ENCODE measurements at places on chromosomes 2 and 18.
A peak's percentile ranks its signal among the peaks of the same experiment; 100 is the strongest.

- no peak for DNase-seq
These were observed 248.4 kb upstream of the MEIS1 start for GRCh38 chr2:66186537-66186936.

GRCh38 chr2:240203788-240204270 is 63.4 kb upstream of the OTOS start:
- DNase-seq: no peak

DNA sequence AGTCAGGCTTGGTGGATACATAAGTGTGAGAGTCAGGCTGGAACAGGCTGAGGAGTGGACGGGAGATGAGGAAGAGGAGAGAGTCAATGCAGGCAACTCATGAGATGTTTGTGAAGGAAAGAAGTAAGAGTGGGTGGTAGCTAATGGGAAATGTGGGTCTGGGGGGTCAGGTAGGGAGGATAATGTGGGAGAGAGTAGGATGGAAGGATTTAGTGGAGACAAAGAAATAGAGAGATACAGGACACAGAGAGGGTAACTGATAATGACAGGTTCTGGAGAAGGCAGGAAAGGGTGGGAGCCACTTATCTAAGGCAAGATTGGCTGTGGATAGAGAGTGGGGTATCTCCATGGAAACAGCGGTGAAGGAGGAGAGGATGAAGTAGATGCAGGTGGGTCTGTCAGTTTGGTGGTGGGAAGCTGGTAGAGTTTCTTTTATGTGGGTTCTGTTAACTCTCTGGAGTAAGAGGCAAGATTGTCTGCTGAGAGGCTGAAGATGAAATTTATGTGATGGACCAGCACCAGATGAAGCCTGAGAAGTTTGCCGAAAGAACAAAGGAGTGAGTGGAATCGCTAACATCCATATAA is 190.6 kb upstream of the SPRED2 start:
- no peak for DNase-seq

GRCh38 chr2:16114836-16115235 is 174.5 kb downstream of the MYCN start:
- DNase-seq: no peak

DNA sequence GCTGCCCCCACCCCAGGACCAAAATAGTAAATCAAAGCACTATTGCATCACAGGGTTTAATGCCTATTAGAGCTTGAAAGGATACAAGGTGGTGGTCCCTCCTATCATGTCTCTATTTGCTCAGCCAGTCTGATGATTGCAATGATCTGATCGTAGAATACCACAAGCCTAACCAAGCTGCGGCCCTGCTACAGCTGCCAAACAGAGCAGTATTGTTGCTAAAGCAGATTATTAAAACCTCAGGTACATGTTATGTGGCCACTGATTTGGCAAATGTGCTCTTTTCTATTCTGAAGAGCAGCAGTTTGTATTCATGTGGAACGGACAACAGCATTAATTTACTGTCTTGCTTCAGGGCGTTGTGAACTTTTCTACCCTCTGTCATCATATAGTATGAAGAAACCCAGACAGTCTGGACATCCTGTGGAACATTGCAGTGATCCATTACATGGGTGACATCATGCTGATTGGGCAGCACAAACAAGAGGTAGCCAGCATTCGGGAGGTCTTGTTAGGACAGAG is 8.4 kb upstream of the VAPA start:
- no peak for DNase-seq

DNA sequence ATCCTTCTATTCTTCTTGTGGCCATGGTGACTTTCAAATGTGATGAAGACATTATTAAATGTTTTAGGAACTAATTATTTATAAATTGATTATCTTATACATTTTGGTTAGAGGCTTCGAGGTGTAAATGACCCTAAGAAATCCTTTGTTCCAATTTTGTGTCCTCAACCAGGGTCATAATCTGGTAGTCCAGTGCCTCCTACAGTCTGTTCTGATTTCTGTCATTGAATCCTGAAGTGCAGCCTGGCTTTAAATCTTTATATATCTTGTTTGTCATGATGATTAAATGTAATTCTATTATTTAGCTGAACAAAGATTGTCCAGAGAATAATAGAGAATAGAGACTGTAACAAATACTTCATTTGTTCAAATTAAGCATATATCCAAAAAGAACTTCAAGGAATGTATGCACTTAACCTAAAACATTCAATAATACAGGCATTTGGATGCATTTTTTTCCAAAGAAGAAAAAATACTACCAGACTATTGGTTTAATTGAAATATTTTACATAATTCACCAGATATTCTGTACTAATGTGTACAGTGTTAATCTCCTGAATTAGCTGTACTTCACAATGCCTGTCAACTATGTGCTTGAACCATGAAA is 89.8 kb downstream of the PRPF40A start:
- peak; percentile 46 for DNase-seq

- no peak for DNase-seq
These were observed 36.8 kb upstream of the SEMA4C start for GRCh38 chr2:96906729-96907114.

DNA sequence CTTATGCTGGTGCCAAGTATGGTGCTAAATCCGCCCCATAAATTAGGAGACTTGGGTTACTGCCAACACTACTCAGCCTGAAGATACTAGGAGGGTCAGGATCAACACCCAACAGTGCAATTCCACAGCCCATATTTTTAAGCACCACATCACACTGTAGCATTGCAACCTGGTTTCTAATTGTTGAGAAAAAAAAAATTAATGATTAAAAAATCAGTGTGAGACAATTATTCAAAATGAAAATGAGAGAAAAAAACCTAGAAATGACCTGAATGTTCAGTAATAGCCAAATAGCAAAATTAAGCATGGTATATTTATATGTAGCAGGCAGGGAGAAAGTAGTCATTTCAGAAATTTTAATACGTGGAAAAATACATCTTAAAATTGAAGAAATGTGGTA is 29.2 kb upstream of the HNRNPLL start:
- DNase-seq: no peak

DNA sequence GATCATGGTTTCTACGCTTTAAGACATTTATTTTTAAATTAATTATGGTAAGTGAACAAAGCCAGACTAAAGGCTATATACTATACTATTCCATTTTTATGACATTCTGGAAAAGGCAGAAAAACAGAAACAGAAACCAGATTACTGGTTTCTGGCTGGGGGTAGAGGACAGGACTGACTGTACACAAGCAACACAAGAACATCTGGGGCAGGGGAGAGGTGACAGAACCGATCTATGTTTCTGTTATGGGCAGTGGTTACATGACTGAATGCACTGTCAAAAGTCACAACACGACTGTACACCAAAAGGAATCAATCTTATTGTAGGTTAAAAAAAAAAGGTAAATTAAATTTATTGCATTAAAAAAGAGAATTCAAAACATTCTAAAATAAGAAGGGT is 64.7 kb downstream of the PTPN2 start:
- peak; percentile 53 for DNase-seq

DNA sequence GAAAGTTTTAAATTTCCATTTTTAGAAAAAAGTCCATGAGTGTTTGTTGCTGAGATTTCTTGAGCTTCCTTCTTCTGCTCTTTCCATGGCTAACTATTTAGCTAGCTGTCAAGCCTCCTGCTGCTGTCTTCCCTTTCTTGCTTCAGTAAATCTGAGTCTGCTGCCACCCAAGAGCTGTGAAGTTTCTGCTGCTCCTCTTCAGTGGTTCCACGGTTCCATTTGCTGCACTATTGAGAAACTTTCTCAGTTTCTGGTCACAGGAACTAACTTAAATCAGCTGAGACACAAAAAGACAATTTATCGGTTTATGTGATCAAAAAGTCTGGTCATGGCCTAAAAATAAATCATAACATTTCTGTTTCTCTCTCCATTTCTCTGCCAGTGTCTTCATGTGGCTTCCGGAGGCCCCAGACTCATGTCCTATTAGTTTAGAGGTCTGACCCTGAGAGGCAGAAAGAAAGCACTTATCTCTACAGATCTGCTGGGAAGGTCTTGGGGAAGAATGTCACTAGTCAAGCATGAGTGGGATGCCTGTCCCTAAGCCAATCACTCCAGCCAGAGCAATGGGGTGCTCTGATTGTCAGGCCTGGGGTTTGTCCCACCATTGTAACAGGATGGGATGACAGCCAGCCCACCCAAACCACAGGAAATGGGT is 73.0 kb upstream of the ARL4C start:
- DNase-seq: no peak

GRCh38 chr2:102155703-102156515 is 13.4 kb downstream of the IL1R1 start:
- DNase-seq: no peak

GRCh38 chr2:201996006-201996405 is 37.6 kb upstream of the FZD7 start:
- DNase-seq: no peak

- no peak for DNase-seq
These were observed 19.9 kb downstream of the RND3 start for GRCh38 chr2:150467621-150467963.

DNA sequence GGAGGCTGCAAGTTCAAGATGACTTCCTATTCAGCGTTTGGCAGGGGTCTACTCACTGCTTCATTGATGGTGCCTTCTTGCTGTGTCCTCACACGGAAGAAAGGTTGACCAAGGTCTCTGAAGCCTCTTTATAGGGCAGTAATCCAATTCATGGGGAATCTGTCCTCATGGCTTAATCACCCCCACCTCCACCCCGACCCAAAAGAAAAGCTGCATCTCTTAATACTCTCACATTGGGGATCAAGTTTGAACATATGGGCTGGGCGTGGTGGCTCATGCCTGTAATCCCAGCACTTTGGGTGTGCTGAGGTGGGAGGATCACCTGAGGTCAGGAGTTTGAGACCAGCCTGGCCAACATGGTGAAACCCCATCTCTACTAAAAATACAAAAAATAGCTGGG is 36.4 kb upstream of the HNMT start:
- no peak for DNase-seq

GRCh38 chr2:160417745-160418397 is 75.7 kb downstream of the RBMS1 start:
- no peak for DNase-seq

DNA sequence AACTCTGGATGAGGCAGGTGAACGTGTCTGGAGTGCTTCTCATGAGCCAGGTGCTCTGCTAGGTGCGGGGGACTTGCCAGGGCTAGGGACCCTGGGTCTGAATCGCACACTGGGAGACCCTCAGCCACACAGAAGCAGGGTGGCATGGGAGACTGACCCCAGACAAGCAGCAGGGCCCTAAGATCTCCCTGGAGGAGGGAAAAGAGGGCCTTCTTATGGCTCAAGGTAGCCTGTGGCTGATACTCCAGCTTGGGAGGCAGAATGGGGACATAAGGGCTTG is 12.8 kb upstream of the CIB4 start:
- no peak for DNase-seq

GRCh38 chr2:222283634-222284033 is 15.2 kb downstream of the PAX3 start:
- no peak for DNase-seq

GRCh38 chr2:179348906-179349305 is 84.3 kb upstream of the SESTD1 start:
- no peak for DNase-seq

DNA sequence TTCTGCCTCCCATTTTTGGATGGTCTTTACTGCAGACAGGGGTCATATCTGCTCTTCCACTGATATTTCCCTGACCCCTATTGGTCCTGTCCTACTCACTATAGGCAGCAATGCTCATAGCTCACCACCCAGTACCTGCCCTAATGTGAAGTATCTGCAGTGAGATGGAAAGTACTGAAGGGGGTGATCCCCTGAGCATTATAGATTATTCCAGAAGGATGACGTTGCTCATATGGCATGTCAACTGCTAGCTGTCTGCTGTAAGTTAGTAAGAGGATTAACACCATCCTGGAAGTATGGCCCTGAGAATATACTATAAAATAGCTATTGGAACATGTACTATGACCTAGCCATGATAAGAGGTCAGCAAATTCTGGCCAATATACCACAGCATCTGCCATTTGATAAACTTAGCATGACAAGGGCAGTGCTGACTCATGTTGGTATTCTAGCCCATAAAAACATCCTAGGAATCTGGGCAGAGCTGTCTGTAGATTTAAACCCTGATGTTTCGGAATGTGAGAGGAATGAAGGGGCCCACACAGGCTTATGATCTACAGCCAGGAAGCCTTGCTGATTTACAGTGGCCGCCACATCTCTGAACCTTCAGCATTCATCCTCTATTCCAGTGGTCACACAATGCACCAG is 451.4 kb downstream of the TNS1 start:
- no peak for DNase-seq

- no peak for DNase-seq
These were observed 22.8 kb upstream of the SCN7A start for GRCh38 chr2:166516712-166517303.

GRCh38 chr18:34740101-34740500 is 30.0 kb downstream of the DTNA start:
- DNase-seq: no peak

DNA sequence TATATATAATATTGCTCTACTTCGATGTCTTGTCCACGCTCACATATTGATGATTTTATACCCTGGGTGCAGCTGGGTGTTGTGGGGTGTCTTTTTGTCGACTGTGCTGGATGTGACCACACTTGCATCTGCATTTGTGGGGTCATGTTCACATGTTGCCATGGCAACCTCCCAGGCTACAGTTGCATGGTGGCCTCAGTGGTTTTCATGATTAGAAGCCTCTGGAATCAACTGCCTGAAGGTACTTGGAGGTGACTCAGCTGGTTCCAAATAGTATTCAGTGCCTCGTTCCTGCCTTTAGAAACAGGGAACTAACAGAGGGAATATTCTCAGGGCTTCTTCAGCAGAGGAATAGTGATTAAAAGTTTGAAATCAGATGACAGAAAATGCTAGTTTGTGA is 166.3 kb upstream of the NYAP2 start:
- no peak for DNase-seq

DNA sequence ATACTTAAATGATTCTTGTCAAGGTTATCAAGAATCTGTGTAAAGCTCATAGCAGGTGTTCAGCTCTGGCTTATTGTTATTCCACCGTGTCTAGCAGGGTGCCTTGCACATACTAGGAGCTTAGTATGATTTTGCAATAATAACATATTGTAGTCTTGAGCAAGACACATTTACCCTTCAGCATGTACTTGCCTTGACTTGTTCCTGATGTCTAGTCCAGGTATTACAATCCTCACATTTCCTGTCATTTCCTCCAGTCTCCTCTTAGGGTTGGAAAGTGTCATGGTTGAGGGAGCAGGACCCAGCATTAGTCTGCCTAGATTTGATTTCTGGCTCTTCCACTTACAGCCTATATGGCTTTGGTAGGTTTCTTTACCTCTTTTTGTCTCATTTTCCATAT is 246.1 kb downstream of the RAD51AP2 start:
- no peak for DNase-seq
